ENCODE measurements at places on chromosomes 1 and 21.

DNA sequence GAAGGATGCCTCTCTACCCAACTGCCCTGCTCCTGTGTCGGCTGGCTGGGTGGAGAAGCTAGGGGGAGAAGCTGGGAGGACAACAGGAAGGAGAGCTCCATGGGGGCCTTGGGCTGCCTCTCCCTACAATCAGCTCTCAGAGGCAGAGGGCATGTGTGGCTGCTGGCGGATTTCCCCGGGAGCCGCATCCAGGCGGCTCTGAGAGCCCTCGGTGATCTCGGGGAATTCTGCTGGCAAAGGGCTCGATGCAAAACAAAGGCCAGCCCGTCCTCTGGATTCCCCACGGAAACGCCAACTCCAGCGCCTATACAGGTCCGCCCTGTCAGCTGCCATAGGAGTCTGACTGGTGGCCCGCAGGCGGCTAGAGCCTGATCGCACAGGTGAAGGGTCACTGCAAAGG is 26.4 kb upstream of the EVA1B start:
- no peak for DNase-seq

GRCh38 chr1:39214714-39214997 is 10.2 kb downstream of the MACF1 start:
- DNase-seq = no peak

DNA sequence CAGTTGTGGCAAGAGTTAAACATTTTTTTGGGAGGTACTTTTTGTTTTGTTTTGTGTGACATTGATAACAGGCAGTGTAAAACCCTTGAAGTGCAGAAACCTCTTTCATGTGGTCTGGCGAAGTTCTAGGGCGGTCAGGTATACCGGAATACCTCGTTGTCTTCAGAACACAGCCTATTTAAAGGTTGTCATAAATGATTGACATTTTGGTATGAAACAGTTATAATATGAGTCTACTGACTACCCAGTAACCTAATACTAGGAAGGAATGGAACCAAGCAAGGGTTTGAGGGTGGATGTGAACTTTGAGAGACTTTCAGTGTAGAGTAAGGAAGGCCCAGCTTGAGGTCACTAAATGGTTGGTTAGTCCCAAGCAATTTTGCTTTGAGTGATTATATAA is 40.5 kb downstream of the PATJ start:
- peak; percentile 82 for DNase-seq

- peak; percentile 37 for DNase-seq
Measured at GRCh38 chr21:29181799-29182470, 51.5 kb downstream of the MAP3K7CL start.

DNA sequence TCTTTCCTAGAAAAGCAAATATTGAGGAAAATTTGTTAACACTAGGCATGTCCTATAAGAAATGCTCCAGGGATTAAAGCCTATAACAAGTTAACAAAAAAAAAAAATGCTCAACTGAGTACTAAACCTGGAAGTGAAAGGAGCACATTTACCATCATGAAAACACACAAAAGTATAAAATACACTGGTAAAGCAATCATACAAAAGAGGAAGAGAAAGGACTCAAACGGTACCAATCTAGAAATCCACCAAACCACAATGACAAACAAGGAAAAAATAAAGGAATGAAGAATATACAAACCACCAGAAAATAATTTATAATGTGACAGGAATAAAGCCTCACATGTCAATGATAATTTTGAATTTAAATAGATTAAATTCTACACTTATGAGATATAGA is 21.2 kb downstream of the CD1E start:
- DNase-seq = no peak

GRCh38 chr21:35738347-35738961 is 321.9 kb downstream of the SETD4 start:
- DNase-seq = no peak

- DNase-seq = peak; percentile 50
Measured at GRCh38 chr1:156146769-156147405, 6.5 kb upstream of the SEMA4A start.

GRCh38 chr1:160097911-160098851 is at the start of gene IGSF8:
Gene IGSF8, minus strand, starts transcription at chr1:160098619. Its CDS starts 147 bp downstream, at chr1:160098472.
- peak; percentile 94 for DNase-seq

DNA sequence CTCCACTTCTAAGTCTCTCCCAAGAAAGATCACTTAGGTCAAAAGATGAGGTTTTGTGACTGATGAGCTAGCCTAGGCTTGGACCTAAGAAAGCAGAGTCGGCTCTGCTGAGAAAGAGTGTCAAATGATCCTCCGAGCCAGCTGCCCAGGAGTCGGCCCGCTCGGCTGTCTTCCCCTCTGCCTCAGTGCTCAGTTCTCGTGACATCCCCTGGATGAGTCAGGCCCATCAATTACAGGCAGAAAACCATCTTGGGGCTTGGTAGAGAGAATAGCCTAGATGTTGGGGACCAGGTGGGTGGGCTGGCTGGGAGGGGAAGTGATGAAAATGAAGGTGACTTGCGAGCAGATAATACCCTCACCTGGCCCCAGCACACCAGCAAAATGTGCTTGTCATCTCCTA is 60.5 kb downstream of the SLC66A1 start:
- DNase-seq = no peak

- DNase-seq = peak; percentile 67
Measured at GRCh38 chr1:26696654-26697430, 1.0 kb downstream of the ARID1A start.

DNA sequence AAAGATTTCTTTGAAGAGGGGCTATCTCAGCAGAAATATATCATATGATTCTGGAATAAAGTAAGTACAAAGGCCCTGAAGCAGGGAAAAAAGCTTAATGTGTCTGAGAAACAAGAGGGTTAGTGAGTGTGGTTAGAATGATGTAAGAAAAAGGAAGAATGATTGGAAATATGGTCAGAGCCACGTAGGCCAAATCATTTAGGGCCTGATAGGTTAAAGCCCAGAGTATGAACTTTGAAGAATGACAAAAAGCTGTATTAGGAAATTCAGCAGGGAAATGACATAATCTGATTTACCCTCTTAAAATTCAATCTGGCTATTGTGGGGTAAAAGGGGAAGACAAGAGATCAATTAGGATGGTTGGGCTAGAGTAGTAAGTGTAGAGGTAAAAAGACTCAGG is 69.0 kb upstream of the MUTYH start:
- DNase-seq = no peak

GRCh38 chr1:8120693-8121260 is 94.7 kb upstream of the ERRFI1 start:
- DNase-seq = no peak

DNA sequence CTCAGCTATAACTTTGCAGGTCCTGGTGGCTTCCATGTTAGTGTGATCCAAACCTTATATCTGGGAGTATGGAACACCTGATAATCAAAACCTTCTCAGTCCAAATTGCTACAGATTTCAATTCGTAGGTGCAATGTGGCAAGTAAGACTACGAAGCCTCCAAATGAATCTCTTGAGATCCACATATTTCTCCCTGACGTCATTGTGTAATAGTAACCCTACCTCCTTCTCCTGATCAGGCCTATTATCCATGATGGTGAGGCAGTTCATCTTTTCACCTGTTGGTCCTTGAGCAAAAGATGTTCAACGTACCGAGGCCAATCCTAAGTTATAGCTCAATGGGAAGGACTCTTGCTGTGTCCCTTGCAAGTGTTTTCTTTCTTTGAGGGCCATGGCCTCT is 115.9 kb upstream of the CHRM3 start:
- no peak for DNase-seq

GRCh38 chr1:215651867-215652266 is 84.8 kb downstream of the KCTD3 start:
- no peak for DNase-seq

DNA sequence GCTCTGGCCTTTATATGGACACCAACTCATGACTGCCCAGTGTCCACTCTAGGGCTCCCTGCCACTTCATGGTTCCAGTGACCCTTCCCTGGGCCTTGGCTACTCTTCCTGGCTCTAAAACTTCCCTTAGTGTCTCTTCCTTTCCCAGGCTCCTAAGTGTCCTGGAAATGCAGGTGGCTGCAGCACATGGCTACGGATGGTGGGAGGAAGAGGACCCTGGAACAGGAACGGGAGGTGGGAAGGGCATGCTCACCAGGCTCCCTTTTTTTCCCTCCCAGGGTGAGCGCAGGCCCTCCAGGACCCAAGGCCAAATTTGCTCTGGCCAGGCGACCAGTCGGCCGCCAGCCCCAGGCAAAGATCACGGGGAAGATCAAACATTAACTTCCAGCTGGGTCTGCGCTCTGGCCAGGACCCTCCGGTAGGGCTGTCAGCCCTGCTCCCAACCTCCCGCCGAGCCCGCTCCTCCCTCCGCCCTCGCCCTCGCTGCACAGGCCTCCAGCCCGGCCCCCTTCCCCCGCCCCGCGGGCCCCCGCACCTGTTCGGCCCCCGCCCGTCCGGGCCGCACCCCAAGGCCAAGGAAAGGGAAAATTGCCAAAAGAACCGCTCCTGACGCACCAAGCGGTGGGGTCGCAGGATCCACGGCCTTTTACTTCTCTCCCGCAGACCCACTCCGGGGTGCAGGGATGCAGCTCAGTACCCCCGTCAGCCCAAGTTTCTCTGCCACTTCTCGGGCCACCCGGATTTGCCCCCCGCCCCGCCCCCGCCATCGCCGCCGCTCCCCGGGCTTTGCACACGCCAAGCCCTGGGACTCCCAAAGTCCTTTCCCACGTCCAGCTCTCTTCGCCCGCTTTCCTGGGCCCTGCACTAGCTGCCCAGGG is 894 bp downstream of the TCEA3 start:
- DNase-seq = peak; percentile 20

- DNase-seq = no peak
Measured at GRCh38 chr21:35062016-35062415, 12.9 kb upstream of the RUNX1 start.

DNA sequence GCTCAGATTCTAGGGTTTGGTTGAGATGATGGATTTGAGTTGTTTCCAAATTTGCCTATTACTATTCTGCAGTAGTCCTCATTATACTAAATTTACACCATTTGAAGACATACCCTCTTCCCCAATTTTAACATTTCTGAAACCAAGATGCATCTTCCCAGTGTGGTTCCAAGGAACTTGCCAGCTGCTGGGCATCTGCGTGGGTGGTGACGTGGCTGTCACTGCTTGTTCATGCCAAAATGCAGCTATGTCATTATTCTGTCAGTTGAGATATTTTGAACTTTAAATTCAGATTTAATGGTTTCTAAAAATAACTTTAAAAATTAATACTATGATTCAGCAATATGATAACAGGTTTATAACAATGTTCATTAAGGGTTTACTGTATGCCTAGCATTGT is 1.2 kb downstream of the ZFP69 start:
- no peak for DNase-seq

GRCh38 chr1:247277191-247277590 is 21.3 kb downstream of the VN1R5 start:
- no peak for DNase-seq

DNA sequence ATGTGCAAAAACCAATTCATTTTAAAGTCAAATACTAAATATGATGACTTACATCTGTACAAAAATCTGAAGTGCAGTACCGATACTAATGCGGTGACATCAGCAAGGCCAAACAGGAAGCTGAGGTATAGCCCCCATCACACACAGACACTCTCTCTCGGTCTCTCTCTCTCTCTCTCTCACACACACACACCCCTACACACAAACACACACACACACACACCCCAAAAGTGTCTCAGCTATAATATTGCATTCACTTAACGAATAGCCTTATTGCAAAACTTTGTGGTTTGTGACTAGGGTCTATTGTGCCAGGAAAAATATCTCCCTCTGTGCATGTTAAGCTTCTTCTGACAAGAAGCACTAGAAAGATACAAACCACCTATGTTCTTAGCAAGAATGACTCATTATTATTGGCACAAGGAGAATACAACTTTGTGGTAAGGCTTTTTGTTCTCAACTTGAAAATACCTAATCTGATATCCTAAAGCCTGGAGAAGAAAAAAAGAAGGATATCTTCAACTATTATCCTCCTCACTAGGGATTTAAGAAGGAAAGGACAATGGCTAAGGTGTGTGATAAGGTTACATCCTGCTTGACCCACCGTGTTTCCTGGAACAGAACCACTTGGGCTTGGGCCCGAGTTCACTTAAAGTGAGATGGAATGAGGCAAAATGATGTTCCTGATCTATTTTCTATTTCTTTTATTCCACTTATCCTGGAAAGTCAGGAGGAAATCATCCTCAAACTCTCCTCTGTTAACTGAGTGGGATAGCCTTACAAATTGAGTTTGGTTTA is 107.1 kb downstream of the NIBAN1 start:
- DNase-seq = peak; percentile 80

- no peak for DNase-seq
Measured at GRCh38 chr1:170273291-170274130, 127.8 kb downstream of the NTMT2 start.

DNA sequence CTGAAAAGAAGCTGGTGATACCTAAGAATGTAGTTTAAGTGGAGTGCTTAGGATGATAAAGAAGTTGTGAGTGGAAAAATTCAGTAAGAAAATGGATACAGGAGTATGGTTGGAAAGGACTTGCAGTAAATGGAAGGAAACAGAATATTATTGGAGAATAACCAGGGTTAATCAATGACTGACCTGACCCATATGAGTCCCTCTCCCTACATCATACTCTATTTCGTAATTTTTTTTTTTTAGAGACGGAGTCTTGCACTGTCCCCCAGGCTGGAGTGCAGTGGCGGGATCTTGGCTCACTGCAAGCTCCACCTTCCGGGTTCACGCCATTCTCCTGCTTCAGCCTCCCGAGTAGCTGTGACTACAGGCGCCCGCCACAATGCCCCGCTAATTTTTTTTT is 33.4 kb upstream of the ENSA start:
- DNase-seq = no peak

DNA sequence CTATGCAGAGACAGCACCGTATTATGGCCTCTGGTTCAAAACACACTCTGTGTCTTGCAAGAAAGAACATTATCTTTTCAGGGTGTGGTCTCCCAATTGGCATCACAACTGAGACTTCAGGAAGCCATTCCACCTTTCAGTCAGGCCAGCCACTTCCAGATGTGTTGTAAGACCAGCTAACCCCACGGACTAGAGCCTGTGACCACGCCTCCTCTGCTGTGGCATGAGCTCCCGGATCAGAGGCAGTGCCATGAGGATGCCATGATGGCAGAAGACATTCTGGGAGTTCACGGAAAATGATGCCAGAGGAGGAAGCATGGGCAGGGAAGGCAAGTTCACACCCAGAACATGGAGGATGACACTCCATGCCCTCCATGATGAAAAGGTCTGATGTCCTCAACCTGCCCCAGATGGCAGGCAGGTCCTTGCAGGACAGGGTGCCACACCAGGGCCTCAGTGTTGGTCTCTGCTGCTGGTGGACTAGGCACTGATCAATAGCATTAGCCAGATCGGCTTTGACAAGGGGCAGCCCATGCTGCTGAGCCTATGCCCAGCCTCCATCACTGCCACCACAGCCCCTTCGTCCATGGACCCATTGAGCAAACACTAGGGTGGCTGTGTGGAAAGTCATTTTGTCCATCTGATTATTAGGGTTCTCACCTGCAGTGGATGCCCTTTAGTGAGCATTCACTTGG is 341.6 kb downstream of the MATN1 start:
- no peak for DNase-seq

DNA sequence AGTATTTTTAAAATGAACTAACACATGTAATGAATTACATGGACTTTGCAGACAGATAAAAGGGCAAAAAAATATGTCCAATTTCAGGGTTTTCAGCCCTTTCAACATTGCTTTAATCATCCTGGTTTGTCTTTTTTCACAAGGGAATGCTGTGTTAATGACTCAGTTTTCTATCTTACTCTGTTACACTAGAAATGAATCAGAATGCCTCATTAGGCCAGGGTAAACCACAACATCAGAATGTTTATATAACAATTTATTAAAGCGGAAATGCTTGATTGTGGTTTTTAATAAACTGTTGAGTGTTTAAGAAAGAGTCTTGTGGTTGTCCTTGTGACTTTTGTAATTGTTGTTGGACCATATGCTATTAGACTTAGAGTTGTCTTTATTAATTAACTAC is 13.5 kb downstream of the GORAB start:
- DNase-seq = no peak

- peak; percentile 31 for DNase-seq
Measured at GRCh38 chr1:175376194-175376593, 183.6 kb upstream of the KIAA0040 start.
